CD8-positive, alpha-beta memory T cell (primary cell): ENCODE measurements at places on chromosomes 6 and 20.
A peak's percentile ranks its signal among the peaks of the same experiment; 100 is the strongest.

GRCh38 chr6:168310945-168311344 is 8.6 kb downstream of the DACT2 start:
- DNase-seq = no peak

DNA sequence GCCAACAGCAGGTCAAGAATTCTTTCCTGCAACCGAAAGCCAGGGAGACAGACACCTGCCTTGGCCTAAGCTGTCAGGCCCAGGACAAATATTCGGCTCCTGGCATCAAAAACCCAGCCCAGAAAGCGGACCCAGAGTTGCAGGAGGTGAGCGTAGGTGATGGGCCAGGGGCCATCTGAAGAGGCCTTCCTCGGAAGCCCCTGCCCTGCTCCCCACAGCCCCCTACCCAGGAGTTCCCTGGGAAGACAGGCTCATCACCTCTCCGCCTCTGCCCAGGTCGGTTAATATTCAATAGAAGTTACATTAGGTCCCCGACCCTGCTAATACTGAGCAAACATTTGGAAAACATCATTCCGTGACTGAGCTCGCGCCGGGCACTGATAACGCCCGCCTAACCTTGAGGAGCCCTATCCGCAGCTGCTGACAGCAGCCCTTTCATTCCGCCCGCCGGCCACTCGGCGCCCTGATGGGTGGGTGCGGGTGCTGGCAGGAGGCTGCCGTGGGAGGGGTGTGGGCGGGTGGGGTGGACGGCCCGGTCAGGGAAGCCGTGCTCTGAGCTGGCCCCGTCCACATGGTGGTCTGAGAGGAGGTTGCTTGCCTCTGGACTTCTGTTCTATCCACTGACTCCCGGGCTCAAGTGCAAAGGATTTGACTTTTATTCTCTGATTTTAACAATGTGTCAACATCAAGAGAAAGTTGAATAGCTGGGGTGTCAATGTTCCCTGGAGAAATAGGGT is 55.7 kb downstream of the HNF4A start:
- no peak for DNase-seq

- DNase-seq = no peak
Observed at GRCh38 chr6:33630014-33630413, 8.9 kb downstream of the ITPR3 start.

DNA sequence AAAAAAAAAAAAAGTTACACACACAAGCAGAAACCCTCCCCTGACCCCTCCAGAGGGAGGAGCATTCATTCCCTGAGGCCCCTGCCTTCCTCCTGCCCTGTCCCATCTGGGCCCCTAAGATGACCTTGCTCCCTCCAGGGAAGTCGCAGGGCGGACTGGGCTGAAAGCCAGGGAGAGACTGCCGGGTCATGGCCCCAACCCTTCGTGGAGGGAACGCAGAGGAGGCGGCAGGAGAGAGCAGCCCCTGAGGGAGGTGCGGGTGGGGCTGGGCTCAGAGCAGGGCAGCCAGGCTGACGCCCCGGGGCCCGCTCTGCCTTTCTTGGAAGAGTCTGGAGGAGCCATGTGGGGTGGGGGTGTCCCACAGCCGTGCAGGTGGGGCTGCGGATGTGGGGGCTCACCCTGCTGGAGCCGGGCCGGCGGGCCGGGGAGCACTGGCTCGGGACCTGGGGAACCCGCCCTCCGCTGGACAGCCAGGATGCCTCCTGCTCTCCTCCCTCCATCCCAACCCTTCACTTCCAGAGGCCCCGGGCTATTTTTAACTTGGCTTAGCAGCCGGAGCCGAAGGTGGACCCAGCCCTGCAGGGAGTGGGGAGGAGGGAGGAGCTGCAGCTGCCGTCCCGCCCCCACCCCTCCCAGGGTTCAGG is 15.0 kb upstream of the ABHD16B start:
- DNase-seq = no peak

DNA sequence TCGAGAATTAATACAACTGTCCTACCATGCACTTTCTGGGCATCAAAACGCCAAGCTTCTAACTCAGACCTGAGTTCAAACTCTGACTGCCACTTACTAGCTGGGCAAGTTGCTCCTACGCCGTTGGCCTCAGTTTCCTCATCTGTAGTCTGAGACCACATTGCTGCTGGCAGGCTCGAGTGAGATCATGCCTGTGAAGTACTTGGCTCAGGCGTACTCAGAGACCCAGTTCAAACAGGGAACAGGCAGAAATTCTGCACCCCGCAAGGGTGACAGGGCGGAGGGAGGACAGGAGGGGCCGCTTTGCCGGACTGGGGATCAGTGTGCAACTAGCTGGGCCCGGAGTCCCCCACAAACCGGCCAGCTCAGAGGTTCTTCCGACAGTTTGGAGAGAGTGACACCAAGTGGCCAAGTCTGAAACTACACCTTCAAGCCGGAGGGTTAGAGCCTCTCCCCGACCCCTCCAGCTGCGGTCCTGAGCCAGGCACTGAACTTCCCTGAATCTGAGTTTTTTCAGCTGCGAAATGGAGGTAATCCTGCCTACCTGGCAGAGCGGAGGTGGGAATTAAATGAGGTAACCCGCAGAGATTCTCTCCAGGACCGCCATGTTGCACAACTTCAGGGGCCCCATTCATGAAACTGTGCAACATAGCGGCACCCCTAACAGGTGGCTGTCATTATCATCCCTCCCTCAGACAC is 46.0 kb upstream of the PTPN1 start:
- DNase-seq = peak; percentile 74

DNA sequence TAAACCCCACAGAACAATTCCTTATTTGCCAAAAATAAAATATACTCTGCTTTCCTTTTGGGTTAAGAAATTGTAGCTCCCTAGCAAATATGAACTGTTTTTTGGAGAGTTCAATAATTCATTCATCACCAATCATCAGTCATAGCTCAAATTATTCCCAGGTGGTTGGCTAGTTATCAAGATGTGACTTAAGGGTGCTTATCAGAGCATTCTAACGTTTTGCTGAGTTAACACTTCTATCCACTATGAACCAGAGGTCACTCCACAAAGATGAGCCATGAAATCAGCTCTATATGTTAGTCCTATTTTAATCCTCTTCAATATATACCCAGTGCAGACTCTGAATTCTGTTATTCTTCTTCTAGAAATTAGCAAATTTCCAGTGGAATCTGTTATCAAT is 379.1 kb downstream of the TENT5A start:
- no peak for DNase-seq

GRCh38 chr6:139743664-139744437 is 369.4 kb upstream of the CITED2 start:
- no peak for DNase-seq

GRCh38 chr6:43181942-43182860 is at the start of gene CUL9:
TSS of gene CUL9 (plus strand) at chr6:43182196. CDS start at chr6:43184311, 2,115 bp downstream.
- DNase-seq = peak; percentile 78

- no peak for DNase-seq
Observed at GRCh38 chr20:60274717-60275116, 316.5 kb downstream of the CDH26 start.

- no peak for DNase-seq
Observed at GRCh38 chr20:44703183-44703925, 11.8 kb upstream of the CCN5 start.

DNA sequence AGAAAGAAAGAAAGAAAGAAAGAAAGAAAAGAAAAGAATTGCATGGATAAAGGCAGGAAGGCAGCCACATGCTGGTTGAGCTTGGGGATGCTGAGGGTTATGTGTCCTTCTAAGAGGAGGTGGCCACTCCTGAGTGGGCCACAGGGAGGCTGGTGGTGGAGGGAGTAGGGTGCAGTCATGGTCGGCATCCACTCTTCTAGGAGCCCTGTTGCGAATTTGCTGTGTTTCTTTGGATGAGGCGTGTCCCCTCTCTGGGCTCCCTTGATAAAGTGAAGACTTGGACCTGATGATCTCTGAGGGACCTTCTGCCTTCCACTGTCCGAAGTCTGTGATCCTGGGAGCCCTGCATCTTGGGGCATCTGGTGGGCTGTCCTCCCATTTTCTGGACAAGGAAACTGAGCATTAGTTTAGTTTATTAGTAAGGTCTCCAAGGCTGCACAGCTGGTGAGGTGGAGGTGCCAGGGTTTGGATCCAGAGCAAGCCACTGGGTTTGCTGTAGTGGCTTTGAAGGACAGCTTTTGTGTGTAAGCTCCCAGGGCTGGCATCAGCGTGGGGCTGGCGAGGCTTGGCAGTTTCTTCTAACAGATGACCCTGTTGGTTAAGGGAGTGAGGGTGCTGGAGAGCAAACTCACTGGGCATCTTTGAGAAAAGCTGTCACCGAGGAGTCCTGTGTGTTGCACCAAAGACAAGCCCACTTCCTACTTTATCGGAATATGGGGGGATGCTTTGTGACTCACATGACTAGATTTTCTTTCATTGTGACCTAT is 4.3 kb downstream of the DLGAP4 start:
- DNase-seq = no peak

- DNase-seq = no peak
Observed at GRCh38 chr20:63854069-63854765, 7.1 kb upstream of the ABHD16B start.

GRCh38 chr20:17904027-17904426 is 64.6 kb downstream of the SNX5 start:
- no peak for DNase-seq

DNA sequence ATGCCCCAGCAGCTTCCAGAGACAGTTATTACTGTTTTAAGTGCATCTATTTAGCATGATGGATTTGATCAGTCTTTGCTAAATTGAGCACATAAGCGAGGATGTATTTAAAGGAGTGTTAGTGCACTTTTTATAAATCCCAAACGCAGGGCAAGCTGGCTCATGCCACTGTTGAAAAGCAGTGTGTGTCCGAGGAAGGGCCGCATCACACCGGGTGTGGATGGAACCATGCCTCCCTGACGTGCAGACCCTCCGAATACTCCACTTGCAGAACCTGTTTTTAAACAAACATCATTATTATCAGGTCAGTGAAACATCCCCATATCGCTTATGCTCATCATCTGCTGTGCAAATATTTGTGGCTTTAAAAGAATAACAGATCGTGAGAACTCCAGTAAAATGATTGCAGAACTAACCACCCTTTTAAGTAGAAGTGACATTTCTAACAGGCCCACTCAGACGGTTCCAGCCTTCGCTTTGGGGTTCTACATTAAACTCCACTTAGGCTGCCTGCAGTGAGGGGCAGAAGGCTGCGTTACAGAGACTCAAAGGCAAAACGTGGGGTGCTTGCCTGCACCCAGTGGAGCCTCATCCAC is 190.1 kb downstream of the CDH4 start:
- DNase-seq = no peak

DNA sequence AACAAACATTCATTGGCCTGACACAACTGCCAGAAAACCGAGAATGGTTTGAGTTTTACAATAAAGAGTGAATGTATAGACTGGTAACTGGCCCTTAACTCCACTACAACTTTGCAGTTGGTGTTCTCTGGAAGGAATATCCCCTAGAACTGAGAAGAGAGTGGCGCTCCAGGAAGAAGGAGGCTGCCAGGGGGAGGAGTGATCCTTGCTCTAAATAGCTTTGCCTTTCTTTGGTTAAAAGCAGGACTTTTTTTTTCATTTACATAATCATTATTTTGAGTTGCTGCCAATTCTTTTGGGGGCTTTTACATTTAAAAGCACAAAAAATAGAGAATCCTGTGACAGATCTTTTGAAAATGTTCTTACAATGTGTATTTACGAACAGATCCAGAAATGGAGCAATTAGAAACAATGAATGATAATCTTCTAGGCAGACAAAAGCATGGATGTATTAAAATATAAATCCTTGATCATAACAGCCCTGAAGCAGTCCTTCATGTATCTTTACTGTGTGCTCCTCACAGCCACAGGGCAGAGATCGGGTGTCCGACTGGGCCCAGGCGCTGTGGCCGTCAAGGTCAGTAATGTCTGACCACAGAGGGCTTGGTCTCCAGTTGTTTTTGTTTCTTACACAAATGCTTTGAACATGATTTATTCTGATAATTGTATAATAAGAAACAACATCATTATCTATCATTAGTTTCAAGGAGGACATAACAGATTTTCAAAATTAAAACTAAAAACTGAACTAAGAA is 612.2 kb downstream of the HDGFL1 start:
- no peak for DNase-seq

DNA sequence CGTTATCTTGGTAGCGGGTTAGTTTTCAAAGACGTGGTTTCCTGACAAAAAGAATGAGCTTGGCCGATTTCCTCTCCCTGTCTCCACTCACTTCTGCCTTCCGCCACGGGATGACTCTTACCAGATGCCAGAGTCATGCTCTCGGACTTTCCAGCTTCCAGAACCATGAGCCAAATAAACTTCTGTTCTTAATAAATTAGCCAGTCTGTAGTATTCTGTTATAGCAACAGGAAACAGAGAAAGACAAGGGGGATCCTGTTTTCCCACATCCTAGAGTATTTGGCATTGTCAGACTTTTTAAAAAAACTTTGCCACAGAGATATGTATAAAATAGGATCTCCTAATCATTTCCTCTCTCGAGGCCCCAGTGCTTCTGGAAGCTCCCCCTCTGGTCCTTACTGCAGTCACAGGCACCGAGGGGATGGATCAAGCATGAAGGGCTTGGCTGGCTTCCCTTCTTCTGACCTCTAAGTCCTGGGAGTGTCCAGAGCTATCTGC is 84.9 kb upstream of the NAA20 start:
- DNase-seq = no peak

GRCh38 chr6:53672237-53672636 is 6.7 kb upstream of the KLHL31 start:
- no peak for DNase-seq

DNA sequence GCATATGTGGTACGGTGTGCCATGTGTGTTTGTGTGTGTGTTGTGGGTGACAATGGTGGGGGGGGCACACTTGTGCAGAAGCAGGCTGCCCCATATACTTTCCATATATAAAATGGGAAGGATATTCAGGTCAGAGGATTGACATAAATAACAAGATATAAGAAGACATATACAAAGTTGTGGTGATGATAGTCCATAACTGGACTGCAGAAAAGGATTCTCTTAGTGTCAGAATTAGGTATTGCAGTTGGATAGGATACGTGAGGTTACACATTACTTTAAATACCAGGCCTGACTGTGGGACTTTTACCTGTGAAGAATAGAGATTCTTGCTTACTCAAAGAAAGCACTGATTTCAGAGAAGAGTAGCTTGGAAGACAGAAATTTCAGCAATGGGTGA is 1260.3 kb downstream of the EPHA7 start:
- no peak for DNase-seq

DNA sequence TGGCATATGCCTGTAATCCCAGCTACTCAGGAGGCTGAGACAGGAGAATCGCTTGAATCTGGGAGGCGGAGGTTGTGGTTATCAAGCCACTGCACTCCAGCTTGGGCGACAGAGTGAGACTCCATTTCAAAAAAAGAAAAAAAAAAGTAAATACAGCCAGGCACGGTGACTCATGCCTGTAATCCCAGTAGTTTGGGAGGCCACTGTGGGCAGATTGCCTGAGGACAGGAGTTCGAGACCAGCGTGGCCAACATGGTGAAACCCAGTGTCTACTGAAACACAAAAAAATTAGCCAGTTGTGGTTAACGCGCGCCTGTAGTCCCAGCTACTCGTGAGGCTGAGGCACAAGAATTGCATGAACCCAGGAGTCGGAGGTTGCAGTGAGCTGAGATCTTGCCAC is 1.5 kb upstream of the NINL start:
- no peak for DNase-seq

- DNase-seq = no peak
Observed at GRCh38 chr6:20771409-20771808, 237.2 kb downstream of the CDKAL1 start.

- no peak for DNase-seq
Observed at GRCh38 chr6:3916211-3916610, 67.0 kb downstream of the FAM50B start.

GRCh38 chr6:110185879-110186278 is 5.7 kb downstream of the CDC40 start:
- DNase-seq = no peak

- no peak for DNase-seq
Observed at GRCh38 chr6:7561153-7561964, 19.9 kb downstream of the DSP start.
